Stimulated activated CD4-positive, alpha-beta T cell treated with anti-CD3 and anti-CD28 coated beads, Interleukin-4, amount 100 ng/mL, for 1 hour (primary cell): ENCODE measurements at places on chromosomes 3 and 15.

DNA sequence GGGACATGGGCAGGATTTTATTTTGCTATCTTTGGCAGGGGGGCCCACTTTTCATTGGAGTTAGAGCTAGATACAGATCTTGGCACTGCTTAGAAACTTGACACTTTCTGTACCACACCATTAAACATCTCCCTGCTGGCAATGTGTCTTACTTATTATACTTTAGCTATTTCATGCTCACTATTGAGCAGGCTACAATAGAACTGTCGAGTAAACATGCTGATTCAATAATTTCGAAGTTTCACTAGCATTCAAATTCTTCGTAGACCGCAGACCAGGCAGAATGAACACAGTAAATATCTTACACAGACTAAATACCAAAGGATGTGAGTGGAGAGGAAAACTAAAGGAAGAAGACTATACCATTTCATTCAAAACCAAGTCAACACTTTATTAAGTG, 180.8 kb downstream of the UNC13C start:
- DNase-seq: no peak

- no peak for DNase-seq
These were observed 28.4 kb downstream of the GRIP2 start for GRCh38 chr3:14511623-14512280.

DNA sequence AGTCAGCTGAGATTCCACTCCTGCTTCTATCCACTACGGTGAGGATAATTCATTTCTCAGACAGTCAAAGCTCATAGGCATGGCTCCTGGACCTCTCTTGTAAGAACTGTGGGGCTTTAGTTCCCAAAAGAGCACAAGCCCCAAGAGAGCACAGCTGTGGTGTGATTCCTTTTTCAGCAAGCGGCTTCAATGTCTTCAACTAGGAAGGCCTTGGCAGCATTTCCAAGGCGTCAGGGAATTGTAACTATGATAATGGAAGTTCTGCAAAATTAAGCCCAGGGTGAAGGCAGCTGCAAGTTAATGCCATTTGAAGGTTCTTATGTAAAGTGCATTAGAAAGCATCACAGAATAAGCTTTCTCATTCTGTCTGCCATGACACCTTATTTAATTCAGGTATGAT, 657.1 kb downstream of the GRM7 start:
- no peak for DNase-seq

- DNase-seq: no peak
These were observed 18.3 kb upstream of the CYP11A1 start for GRCh38 chr15:74385733-74386132.
